ENCODE measurements at places on chromosomes 6 and 20. TPM values are rescaled to one million over a fixed set of nuclear protein-coding genes. Genes with fewer than 3 reads are reported as not detected.

ECT2L gene
- total RNA-seq = not detected

ABHD16B gene
- total RNA-seq = not detected

ULBP3 gene
- total RNA-seq = not detected

EYS gene
- total RNA-seq = not detected

MYB gene
- total RNA-seq = 57.3 TPM

SMIM26 gene
- total RNA-seq = 54.9 TPM

C20orf141 gene
- total RNA-seq = not detected

EDEM2 gene
- total RNA-seq = 19.9 TPM

TRIM15 gene
- 0.59 TPM for total RNA-seq

VGLL2 gene
- not detected for total RNA-seq

PHACTR1 gene
- total RNA-seq = 0.44 TPM

LY86 gene
- total RNA-seq = 1.1 TPM

COL20A1 gene
- not detected for total RNA-seq

HCRTR2 gene
- not detected for total RNA-seq

OR2H2 gene
- total RNA-seq = not detected
